GM19239 (cell line): ENCODE measurements at places on chromosomes 6 and 20.

- peak; percentile 25 for DNase-seq
Observed at GRCh38 chr20:39829661-39830060, 859.4 kb downstream of the MAFB start.

- DNase-seq, result no peak
Observed at GRCh38 chr6:108521616-108522107, 39.1 kb upstream of the FOXO3 start.

GRCh38 chr20:31691646-31692275, 30.9 kb downstream of the BCL2L1 start:
- DNase-seq, result no peak

GRCh38 chr6:168884646-168885086, 369.0 kb downstream of the THBS2 start:
- DNase-seq, result peak; percentile 92

GRCh38 chr20:32516583-32517517, 68.3 kb downstream of the NOL4L start:
- DNase-seq, result no peak

GRCh38 chr6:145214570-145214969, 520.8 kb downstream of the EPM2A start:
- DNase-seq, result no peak

DNA sequence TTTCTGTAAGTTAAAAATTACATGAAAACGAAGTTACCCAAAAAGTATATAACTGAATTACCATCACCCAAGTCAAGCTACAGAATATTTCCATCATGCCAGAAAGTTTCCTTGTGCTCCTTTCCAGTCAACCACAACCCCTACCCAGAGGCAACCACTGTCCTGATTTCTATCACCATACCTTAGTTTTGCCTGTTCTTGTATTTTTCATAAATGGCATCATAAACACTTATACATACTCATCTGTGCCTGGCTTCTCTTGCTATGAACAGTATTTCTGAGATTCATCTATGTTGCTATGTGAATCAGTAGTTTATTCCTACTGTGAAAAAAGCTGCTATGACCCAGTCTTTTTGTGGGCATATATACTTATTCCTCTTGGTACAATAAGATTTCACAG, 7.4 kb downstream of the FKBP5 start:
- no peak for DNase-seq

DNA sequence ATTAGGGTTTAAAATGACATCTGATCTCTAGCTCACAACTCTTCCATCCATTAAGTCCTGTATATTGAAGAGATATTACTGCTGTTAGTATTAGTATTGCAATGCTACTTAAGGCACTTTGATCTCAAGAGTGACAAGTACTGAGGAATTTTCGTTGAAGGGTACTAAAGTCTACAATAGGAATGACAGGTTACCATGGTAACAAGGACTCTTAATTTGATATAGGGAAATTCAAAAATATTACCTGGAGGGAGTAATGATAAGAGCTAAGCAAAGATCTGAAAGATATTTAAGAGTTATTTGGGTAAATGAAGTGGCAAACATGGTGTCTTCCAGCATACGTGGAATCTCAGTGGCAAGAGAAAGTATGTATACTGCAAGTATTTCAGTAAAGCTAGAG, 518.0 kb upstream of the SLC35B3 start:
- DNase-seq, result no peak

- no peak for DNase-seq
Observed at GRCh38 chr6:137291441-137291840, 72.3 kb upstream of the IFNGR1 start.

DNA sequence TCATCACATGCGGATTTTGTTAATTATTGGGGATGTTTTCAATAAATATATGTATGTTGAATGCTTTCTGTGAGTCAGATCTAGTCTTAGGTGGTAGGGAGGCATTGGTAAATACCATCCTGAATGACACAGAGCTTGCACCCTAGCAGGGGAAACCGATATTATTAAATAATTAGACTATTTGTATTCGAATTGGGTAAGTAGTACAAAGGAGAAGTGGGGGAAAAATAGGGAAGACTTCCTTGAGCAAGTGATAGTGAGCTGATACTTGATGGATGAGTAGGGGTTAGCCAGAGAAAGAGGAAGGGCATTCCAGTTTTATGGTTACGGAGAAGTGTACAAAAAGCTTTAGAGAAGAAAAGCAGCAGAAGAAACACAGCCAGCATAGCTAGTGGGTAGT, 1.5 kb downstream of the RIOK1 start:
- no peak for DNase-seq

GRCh38 chr20:12023194-12023795, 105.6 kb downstream of the BTBD3 start:
- no peak for DNase-seq

DNA sequence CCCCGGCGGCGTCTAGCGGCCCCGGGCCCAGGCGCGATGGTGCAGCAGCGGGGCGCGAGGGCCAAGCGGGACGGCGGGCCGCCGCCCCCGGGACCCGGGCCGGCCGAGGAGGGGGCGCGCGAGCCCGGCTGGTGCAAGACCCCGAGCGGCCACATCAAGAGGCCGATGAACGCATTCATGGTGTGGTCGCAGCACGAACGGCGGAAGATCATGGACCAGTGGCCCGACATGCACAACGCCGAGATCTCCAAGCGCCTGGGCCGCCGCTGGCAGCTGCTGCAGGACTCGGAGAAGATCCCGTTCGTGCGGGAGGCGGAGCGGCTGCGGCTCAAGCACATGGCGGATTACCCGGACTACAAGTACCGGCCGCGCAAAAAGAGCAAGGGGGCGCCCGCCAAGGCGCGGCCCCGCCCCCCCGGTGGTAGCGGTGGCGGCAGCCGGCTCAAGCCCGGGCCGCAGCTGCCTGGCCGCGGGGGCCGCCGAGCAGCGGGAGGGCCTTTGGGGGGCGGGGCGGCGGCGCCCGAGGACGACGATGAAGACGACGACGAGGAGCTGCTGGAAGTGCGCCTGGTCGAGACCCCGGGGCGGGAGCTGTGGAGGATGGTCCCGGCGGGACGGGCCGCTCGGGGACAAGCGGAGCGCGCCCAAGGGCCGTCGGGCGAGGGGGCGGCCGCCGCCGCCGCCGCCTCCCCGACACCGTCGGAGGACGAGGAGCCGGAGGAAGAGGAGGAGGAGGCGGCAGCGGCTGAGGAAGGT, 715 bp downstream of the SOX12 start:
- DNase-seq, result peak; percentile 39

DNA sequence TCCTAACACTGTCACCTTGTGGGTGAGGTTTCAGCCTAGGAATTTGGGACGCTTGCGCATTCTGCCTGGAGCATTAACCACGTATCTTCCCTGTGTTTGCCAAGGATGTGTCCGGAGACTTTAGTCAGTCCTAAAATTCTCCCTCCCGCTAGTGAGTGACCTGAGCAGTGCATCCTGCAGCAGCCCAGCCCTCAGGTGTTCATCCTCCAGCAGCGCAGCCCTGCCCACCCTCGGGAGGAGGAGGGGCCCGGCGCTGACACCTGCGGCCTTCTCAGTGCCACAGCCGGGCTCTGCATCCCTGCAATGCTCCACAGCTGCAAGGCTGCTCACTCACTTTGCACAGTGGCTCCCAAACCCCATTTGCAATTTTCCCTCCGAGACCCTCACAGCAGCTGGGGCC, 79.5 kb downstream of the ERMARD start:
- no peak for DNase-seq

DNA sequence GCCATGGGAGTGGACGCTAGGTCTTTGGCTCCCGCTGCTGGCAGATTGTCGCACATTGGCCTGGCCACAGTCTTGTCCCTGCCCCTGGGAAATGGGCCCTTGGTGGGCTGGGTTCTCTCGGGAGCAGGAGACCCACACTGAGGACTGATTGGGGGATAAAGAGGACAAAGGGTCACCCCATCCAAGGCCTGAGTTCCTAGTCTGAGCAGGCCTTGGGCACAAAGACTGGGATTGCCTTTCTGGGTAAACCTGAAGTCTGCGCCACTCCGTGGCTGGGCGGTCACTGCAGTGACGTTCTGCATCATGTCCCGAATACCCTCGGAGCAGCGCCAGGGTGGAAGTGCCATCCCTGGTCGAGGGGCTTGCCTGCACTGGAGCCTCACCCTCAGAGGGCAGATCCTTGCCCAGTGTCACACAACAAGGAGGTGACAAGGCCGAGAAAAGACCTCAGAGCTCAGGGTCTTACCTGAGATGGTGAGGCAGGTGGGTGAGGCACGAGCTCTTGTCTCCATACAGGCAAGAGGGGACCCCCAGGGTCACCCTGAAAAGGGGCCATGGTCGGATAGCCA, 36.1 kb upstream of the ZBP1 start:
- no peak for DNase-seq
